ENCODE measurements at places on chromosomes 2 and 18. TPM values are rescaled to one million over a fixed set of nuclear protein-coding genes. Genes with fewer than 3 reads are reported as not detected.
A peak's percentile ranks its signal among the peaks of the same experiment; 100 is the strongest.

Gene TRIM54
- total RNA-seq, result not detected

Gene CD207
- total RNA-seq, result not detected

Gene ZNF521
- total RNA-seq, result 118 TPM

Gene SLC66A2
- 40.7 TPM for total RNA-seq

Gene TSPYL6
- total RNA-seq, result 0.06 TPM

Gene PROC
- total RNA-seq, result not detected

Gene AP1S3
- 6.7 TPM for total RNA-seq

Gene NEURL3
- 0.68 TPM for total RNA-seq

Gene GAL3ST2
- not detected for total RNA-seq

Gene SFTPB
- total RNA-seq, result not detected

Gene TMEM247
- not detected for total RNA-seq

Gene MEMO1
- total RNA-seq, result 67.9 TPM

Gene MLPH
- 27.2 TPM for total RNA-seq

Gene SP9
- total RNA-seq, result not detected

Gene DHRS9
- total RNA-seq, result not detected

Gene ARHGAP28
- 16.5 TPM for total RNA-seq

Gene NCL
- total RNA-seq, result 224 TPM

- DNase-seq, result no peak
These were observed 70.4 kb downstream of the MRO start for GRCh38 chr18:50749421-50749820.

- DNase-seq, result no peak
These were observed 5.3 kb downstream of the MLPH start for GRCh38 chr2:237492137-237492890.

- no peak for DNase-seq
These were observed 256.7 kb upstream of the LRRTM4 start for GRCh38 chr2:77778917-77779316.

DNA sequence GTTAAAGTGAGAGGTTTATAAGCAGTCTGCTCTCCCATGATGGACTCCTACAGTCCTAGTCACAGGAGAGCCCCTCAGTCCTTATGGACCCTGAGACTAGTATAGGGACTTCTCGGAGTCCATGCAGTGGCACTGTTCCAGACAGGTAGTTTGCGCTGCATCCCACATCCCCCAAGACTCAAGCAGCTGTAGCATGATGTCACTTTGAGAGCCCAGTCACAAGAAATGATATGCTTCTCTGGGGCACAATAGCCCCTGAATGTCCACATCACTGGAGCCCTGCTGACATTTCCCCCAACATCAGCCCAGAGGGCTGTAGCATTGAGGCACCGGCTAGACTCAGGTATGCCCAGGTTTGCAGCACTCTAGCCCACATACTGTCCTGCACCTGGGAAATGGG is 220.1 kb downstream of the OTX1 start:
- DNase-seq, result no peak

- no peak for DNase-seq
These were observed 51.0 kb downstream of the ANKRD44 start for GRCh38 chr2:197259470-197259999.

DNA sequence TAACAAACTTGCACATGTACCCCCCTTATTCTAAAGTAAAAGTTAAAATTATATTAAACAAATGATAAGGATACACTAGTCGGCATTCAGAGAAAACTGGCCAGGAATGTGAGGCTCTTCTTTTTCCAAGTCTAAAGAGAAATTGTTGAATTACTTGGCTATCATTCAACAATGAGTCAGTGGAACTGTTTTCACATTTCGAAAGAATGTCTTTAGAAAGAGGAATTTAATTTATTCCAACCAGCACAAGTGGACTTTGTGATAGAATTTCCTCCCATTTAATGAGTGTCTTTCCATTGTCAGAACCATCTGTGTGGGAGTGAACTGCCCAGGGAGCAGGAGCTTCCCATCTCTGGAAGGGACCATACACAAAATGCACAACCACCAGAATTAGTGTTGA is 792.2 kb downstream of the EPHA4 start:
- no peak for DNase-seq

DNA sequence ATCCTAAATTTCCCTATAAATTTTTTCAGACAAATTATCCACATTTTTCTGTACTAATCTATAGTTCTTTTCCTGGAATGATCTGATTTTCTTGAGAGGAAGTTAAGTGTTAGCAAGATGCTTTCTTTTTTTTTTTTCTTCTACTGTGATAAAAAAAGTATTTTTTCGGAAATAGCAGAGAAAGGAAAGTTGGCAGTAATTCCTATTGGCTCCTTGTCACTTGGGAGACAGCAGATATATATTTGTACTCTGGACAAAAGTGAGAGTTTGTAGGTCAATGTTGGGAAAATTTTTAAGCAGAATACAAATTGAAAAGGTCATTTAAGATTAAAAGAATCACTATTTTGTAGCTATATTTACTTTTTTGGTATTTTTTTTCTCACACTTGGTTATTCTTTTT is 635.7 kb upstream of the NRXN1 start:
- DNase-seq, result no peak

DNA sequence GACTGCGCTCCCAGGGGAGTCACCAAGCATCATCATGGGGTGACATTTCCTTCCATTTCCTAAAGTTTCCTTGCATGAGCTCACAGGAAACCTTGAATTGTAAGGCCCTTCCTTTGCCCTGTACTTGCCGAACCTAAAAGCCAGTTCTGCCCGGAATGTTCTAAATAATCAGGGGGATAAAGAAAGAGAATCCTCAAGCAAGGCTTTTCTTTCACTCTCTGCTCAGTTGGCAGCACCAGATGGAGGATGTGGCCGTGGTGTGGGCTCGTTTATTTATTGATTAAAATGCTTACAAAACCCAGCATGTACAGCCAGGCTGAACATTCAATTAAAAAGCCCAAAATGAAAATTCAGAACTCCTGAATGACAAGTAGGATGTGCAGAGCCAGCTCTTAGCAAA is 170.5 kb downstream of the SH3RF3 start:
- no peak for DNase-seq

DNA sequence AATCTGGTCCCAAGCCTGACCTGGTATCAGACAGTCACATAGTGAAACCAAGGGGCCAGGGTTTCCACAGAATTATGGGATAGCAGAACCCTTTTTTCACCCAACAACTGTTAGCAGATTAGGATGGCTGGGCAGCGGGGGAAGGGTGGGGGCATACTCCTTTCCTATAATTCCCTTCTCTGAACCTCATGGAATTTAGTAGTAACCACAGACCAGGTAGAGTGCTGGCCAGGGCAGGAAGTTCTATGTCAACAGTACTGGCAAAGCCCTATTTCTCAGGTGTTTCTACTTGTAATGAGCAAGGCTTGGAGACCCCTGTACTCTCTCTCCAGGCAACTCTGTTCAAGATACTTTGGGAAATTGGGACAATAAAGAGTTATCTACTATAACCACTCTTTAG is 174.6 kb downstream of the THADA start:
- DNase-seq, result no peak

DNA sequence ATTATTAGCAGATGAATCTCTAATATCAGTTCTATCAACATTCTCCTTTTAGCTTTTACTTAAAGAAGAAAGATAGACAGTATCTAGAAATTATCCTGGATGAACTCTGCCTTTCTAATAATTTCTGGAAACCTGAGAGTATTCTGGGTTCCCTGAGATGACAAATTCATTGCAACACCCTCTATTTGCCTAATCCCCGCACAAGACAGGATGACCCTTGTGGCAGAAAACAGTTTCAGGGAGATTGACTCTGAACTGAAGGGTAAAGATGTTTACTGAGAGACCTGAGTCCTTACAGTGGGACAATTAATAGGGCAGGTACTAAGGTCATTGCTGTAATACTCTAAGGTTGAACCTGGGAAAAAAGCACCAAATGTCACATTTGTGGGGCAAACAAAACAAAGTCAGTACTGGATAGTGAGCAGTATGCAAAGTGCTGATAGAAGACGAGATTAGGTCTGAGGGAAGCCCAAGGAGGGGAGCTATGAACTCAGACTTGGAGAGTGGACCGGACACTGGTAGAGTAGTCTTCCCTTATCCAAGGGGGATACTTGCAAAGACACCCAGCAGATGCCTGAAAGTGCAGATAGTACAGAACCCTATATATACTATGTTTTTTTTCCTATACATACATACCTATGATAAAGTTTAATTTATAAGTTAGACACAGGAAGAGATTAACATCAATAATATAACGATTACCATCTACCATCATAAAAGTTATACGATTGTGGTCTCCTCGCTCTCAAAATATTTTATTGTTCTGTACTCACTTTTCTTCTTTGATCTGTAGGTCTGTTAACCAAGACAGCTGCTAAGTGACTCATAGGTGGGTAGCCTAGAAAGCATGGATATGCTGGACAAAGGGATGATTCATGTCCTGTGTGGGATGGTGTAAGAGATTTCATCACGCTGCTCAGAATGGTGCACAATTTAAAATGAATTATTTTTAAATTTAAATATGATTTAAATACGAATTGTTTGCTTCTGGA is 148.3 kb upstream of the KLHL14 start:
- DNase-seq, result peak; percentile 62

DNA sequence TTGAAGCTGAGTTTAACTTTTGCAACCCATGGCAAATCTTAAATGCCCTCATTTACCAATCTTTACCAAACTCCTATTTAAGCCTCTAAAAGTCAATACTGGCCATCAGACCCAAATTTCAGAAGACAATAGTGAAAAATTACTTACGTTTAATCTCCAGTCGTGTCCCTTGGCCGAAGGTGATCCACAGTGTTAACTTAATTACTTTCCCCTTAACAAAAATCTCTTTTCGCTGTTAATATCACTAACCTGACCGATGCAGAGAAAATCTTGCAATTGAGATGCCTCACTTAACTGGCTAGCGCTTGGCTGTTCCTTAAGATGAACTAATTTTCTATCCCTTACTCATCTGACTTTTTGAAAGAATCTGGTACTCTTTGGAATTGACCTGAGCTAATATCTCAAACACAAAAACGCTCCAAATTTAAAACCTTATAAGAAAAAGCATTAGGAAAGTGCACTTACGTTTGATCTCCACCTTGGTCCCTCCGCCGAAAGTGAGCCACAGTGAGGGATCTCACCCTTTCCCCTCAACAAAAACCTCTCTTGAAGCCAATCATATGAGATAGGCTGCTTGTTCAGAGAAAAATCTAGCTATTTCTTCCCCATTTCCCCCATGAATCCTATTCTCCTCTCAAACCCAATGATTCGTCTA is 169.1 kb downstream of the RPIA start:
- DNase-seq, result no peak

DNA sequence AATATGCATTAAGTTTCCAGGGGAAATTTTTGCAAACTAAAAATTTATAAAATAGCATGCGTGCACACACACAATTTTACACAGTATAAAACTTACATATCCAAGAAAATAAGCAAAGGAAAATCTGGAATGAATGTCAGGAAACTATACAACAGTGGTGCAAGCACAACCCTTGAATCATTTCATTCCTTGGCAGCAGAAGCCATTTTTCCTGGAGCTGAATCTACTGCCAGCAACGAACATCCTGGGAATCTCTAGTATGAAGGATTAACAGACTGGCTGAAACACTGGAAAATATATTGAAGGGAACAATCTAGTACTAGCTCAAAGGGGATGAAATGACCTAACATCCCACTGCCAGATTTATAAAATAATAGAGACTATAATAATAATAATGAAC is 235.3 kb downstream of the DYM start:
- no peak for DNase-seq

DNA sequence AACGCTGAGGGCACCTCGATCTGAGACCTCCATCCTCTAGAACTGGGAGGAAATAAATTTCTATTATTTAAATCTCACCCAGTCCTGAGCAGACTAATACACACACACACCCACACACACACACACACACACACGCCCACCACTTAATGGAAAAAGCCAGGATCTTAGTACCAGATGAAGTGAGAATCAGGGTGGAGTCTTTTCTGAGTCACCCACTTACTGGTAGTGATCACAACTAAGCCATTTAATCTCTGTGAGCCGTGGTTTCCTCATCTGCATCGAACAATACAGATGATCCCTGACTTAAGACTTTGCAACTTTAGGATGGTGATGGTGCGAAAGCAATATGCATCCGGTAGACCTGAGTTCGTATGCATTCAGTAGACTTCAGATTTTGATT is 18.6 kb downstream of the THNSL2 start:
- no peak for DNase-seq

DNA sequence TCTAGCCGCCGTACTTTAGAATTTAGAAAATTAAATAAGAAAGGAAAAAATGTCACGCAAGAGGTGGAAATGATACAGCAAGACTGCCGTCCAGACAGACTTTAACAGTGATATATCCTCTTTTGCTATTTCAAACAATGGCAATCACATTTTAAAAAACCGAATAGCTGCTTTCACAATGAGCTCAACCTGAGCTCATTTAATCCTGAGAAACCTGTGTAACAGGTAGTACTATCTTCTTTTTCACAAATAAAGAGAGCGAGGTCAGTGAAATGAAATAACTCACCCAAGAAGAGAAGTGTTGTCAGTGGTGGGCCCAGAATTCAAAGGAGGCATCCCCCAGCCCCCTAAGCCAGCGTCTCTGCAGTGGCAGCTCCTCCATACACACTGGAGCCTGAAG is 60.7 kb upstream of the DAPL1 start:
- DNase-seq, result no peak

DNA sequence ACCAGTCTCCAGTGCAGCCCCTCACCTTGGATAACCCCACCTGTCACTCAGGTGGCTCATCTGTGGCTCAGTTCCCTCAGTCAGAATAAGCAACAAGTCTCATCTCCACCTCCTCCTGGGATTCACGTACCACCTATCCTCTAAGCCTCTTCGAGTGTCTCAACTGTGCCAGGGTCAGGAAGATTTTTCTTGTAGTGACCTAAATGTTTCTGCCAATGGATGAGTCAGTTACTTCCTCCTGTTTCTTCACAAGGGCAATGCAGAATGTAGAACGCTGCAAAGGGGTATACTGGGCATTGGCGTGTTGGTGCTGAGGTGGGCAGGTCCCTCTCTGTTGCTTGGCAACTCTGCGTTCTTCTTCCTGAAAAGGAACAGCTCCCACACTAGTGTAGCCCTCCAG is 213.3 kb upstream of the CXCR4 start:
- no peak for DNase-seq

- no peak for DNase-seq
These were observed 11.1 kb downstream of the CHRNA1 start for GRCh38 chr2:174753038-174753633.

- DNase-seq, result no peak
These were observed 192.2 kb upstream of the NDUFV2 start for GRCh38 chr18:8910186-8910822.

- no peak for DNase-seq
These were observed 749 bp downstream of the STK25 start for GRCh38 chr2:241507430-241508239.

- no peak for DNase-seq
These were observed 133.9 kb upstream of the FSHR start for GRCh38 chr2:49288113-49288705.

Data from glomerular endothelial cell (primary cell).